Activated T-cell treated with anti-CD3 and anti-CD28 coated beads for 24 hours (primary cell): ENCODE measurements at places on chromosomes 13 and 19.

- no peak for DNase-seq
Observed at GRCh38 chr19:41296433-41296871, 13.5 kb upstream of the CCDC97 start.

DNA sequence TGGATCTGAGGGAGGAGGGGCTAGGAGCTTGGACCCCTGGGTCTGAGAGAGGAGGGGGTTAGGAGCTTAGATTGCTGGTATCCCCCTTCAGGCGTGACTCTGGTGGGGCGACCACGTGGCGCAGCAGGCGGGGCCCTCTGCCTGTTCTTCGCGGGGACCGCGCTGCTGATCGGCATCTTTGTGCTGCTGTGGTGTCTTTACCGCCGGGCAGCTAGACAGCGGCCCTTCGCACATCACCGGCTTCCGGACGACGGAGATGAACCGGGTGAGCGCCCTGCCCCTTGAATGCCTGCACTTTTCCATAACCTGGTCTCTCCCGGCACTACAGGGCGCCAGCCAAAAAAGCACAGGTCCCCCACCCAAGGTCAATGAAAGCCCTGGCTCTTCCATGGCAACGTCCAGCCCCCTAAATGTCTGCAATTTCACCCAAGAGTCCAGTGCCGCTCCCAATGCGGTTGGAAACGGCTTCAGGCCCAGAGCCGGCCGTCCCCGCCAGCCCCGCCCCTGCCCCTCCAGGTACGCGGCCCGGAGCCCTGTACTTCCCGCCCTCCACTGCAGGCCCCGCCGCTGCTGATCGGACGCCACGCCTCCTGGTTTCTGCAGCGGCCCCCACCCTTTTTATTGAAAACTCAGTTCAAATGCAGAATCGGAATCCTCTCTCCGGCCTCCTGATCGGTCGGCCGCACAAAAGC is 2.8 kb downstream of the GFY start:
- no peak for DNase-seq

- no peak for DNase-seq
Observed at GRCh38 chr13:26340807-26341206, 86.9 kb downstream of the CDK8 start.

- no peak for DNase-seq
Observed at GRCh38 chr13:27860743-27861142, 59.1 kb upstream of the PDX1 start.

DNA sequence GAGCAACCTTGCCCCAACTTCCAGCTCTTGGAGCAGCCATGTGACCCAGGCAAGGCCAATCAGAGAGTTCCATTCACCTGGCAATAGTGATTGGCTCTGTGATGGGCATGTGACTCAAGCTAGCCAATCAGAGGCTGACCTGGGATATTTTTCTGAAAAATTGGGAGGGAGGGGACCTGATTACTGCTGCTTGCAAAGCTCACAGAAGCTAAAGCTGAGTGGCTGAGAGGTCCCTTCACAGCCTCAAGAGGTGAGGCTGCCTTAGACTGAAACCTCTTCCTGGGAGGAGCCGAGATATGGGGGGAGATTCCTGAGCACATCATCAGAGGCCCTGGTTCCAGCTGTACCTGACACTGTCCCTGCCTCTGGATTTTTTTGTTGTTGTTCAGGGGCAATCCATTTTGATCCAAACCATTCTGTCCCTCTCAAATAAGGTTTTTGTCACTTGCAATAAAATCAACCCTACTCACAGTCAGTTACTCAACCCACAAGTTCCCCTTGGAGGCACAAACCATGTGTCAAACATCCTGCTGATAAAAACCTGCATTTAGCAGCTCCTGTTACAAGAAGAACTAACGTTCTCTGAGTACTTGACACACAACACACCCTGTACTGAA is 4.8 kb downstream of the CIB3 start:
- DNase-seq = no peak

DNA sequence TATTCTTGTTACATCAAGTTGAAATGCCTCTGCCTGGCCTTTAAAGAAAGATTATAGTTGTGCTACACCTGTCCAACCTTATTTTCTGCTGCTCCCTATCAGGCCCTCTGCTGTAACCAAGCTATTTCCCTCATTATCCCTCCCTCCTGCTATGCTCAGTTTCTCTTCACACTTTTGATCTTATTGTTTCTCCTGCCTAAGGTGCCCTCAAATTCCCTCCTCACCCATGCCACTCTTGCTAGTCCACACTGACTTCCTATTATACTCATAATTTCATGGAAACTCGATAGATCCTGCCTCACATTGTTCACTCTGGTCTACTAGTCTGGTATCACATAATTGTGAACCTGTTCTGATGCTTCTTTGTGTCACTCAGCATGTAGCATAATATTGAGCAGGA is 19.4 kb upstream of the ESD start:
- no peak for DNase-seq

DNA sequence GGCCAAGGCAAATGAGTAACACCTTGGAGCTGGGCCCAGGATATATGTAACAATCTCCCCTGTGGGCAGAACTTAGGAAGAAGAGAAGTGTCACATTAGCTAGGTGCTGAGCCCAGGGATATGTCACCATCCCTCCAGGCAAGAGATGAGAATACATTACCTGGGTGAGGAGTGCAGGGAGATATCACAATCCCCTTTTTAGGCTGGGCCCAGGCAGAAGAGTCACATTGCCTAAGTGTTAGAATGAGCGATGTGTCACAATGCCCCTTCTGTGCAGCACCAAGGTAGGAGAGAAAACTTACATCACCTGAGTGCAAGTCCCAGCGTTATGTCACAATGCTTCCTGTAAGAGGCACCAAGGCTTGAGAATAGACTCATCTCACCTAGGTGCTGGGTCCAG is 60.3 kb downstream of the ZNF726 start:
- no peak for DNase-seq

DNA sequence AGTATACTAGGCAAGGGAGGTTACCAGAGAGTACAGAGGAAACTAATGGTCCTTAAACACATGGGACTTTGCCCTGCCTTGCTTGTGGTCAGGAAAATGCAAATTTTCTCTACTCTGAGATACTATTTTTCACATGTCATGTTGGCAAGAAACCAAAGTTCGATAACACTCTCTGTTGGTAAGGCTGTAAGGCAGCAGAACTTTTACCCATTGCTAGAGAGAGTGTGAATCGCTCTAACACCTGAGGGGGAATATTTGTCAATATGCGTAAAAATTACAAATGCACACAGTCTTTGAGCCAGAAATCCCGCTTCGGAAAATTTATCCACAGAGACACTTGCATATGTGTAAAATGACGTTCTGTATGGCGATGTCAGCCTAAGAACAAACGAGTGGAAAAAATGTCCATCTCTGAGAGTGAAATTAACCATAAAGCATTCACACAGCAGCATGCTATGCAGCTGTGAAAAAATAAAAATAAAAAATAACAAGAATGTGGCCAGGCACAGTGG is 9.5 kb upstream of the RFX1 start:
- DNase-seq = no peak

GRCh38 chr13:86918682-86919081 is 752.5 kb upstream of the SLITRK5 start:
- DNase-seq = no peak
